Fibroblast of villous mesenchyme (primary cell): ENCODE measurements at places on chromosomes 16 and 17. TPM values are rescaled to one million over a fixed set of nuclear protein-coding genes. Genes with fewer than 3 reads are reported as not detected.

Gene SYCE1L
- 0.32 TPM in 1 of 2 replicates, not detected in the other for total RNA-seq

GRCh38 chr16:82776470-82777146 is 149.8 kb downstream of the CDH13 start:
- no peak for DNase-seq

DNA sequence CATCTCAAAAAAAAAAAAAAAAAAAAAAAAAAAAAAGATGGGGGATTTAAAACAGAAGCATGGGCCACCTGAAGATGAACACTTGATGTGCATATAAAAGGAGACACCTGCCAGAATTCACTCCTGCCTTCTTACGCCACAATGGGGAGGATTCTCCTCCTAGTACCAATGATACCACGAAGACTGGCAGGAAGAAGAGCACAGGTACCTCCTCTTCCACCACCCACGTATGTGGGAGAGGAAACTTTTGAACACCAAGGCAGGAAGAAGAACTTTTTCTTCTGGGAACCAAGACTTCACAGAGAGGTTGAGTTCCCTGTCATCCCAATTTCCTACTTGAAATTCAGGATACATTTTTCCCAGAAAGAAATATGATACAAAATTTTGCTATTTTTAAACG is 2.7 kb upstream of the MAP2K6 start:
- no peak for DNase-seq

DNA sequence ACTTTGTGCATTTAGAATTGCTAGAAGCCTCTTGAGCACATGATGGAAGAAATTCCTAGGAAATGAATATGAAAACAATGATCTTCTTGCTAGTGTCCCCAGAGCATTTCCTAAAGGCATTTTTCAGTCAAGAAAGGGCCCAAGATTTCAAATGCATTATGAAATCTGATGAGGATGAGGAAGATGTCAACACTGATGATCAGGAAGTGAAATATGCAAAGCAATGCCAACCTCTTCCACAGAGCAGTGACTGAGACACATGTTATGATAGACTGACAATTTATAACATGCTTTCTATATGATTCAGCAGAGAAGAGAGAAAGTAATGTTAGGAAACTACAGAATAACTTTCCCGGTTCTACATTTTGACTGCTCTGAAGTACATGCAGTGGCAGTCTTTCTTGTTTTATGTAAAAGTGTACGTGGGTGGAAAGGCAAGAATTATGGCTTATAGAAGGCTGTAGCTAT is 859.1 kb upstream of the GOT2 start:
- peak; percentile 22 for DNase-seq

- DNase-seq, result no peak
Measured at GRCh38 chr17:55314784-55315491, 50.2 kb downstream of the HLF start.

DNA sequence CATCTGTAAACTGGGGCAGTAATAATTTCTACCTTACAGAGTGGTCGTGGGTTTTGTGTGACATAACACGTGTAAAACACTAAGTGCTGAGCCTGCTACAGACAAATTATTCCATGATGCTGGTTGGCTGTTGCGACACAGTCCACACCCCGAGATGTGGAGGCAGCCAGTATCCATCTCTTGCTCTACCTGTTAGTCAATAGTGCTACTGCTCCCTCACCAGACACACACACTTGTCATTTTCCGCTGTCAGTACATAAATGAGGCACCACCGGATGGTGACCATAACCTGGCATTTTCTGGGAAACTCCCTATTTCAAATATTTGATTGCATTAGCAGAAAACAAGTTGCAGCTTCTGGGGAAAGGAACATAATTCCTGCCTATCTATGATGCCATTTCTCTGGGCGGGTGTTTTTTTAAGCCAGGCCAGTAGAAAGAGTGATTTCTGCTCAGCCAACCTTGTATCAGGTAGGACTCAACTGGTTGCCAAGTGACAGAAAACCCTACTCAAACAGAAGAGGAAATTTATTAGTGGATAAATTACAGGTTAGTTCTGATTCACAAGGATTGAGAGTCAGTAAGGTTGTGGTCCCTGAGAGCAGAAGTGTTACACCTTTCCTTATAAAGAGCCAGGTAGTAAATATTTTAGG is 24.1 kb downstream of the DNAJA2 start:
- DNase-seq, result no peak
